ENCODE measurements at places on chromosomes 13 and 19. TPM values are rescaled to one million over a fixed set of nuclear protein-coding genes. Genes with fewer than 3 reads are reported as not detected.
A peak's percentile ranks its signal among the peaks of the same experiment; 100 is the strongest.

DNA sequence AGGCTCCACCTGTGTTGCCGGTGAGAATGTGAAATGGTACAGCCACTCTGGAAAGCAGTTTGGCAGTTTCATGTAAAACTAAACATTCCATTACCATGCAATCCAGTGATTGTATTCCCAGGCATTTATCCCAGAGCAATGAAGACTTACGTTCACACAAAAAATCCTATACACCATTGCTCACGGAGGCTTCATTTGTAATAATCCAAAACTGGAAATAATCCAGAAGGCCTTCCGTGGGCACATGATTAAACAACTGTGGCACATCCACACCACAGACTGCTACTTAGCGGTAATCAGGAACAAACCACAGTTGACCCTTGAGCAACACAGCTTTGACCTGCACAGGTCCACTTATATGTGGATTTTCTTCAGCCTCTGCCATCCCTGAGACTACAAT is 339.7 kb downstream of the MTUS2 start:
- no peak for DNase-seq

- peak; percentile 51 for DNase-seq
These were observed 2.6 kb upstream of the CARD8 start for GRCh38 chr19:48258350-48258749.

- DNase-seq, result no peak
These were observed 173.8 kb upstream of the SOX1 start for GRCh38 chr13:111893071-111893606.

DNA sequence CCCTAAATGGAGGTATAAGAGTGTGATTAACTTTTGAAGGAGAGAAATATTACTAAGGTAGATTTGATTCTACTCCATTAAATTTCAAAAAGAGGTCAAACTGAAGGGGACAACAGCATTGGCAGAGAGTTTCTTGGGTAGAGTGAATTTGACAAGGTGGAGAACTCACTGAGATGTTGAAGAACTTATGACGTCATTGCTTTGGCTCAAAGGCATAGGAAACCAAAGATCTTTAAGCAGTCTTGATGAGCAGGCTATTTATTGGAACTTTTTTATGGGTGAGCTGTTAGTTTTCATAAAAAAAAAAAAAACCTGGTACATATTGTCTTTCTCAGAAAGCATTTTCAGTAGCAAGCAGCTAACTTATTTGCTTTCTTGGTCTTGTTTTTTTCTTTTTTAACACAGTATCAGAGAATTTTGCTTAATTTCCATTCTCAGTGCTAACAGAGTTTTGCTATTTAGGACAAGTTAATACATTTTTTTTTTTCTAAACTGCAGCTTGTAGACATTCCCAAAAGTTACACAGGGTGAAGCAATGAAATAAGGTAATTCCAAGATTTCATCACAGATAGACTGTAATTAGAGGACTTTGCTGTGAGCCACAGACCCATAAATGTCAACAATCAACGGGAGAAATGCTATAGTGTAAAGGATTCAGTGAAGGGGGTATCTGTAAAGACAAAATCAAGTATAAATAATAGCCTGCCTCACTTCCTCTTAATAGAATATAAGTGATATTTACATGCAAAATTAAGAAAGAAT is 412.2 kb upstream of the KLHL1 start:
- no peak for DNase-seq

- no peak for DNase-seq
These were observed 4.3 kb upstream of the C19orf25 start for GRCh38 chr19:1483131-1483978.

DNA sequence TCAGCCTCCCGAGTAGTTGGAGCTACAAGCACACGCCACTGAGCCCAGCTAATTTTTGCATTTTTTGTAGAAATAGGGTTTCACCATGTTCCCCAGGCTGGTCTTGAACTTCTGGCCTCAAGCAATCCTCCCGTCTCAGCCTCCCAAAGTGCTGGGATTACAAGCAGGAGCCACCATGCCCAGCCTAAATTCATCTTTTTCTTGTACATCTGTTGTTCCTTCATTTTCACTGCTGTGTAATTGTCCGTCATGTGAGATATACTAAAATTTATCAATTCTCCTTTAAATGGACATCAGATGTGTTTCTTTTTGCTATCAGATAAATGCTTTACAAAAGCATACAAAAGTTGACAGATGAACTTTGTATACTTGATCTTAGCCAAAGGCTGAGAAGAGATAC is 22.9 kb downstream of the DYRK1B start:
- DNase-seq, result no peak

- peak; percentile 68 for DNase-seq
These were observed 13.7 kb downstream of the PVR start for GRCh38 chr19:44657211-44657921.

CFD gene
- total RNA-seq, result not detected

HNRNPM gene
- total RNA-seq, result 264 TPM

VASP gene
- total RNA-seq, result 51.6 TPM
